ENCODE measurements at places on chromosomes 5 and 9. TPM values are rescaled to one million over a fixed set of nuclear protein-coding genes. Genes with fewer than 3 reads are reported as not detected.

IFNA2 gene
- not detected for total RNA-seq

CD274 gene
- total RNA-seq, result 3.0 TPM

SCGB3A1 gene
- not detected for total RNA-seq

GLDC gene
- 1.8 TPM for total RNA-seq

ADCY2 gene
- total RNA-seq, result not detected

TEK gene
- total RNA-seq, result 2.3 TPM

TAF11L8 gene
- total RNA-seq, result not detected

THBS4 gene
- total RNA-seq, result 0.18 TPM

CD72 gene
- 0.35 TPM for total RNA-seq

C9orf153 gene
- total RNA-seq, result not detected

HEMGN gene
- total RNA-seq, result not detected

ADGRV1 gene
- total RNA-seq, result not detected

IL4 gene
- total RNA-seq, result not detected

DCTN4 gene
- total RNA-seq, result 55.1 TPM

HOMER1 gene
- total RNA-seq, result 2.9 TPM

BDP1 gene
- total RNA-seq, result 11.2 TPM

OR1N2 gene
- total RNA-seq, result not detected

GRM6 gene
- total RNA-seq, result not detected

ANKDD1B gene
- not detected for total RNA-seq

PCDHB12 gene
- not detected for total RNA-seq

RNF180 gene
- total RNA-seq, result under 0.01 TPM

ALDH1A1 gene
- 736 TPM for total RNA-seq

SPATA31E1 gene
- total RNA-seq, result under 0.01 TPM

LCN9 gene
- not detected for total RNA-seq

SHOC1 gene
- total RNA-seq, result under 0.01 TPM

TUSC1 gene
- total RNA-seq, result 6.9 TPM

PCDHGA9 gene
- 0.86 TPM for total RNA-seq

PLPPR1 gene
- total RNA-seq, result not detected

PHF2 gene
- 7.8 TPM for total RNA-seq

PDE6A gene
- not detected for total RNA-seq

ZNF879 gene
- total RNA-seq, result 1.9 TPM

TMEM232 gene
- total RNA-seq, result 1.2 TPM

CCL28 gene
- total RNA-seq, result 0.86 TPM

SYNPO gene
- total RNA-seq, result 4.6 TPM

PCDHGA5 gene
- total RNA-seq, result 0.29 TPM

TRAF1 gene
- total RNA-seq, result 3.9 TPM

SLU7 gene
- total RNA-seq, result 36.9 TPM

TNFSF8 gene
- total RNA-seq, result not detected

PDE8B gene
- not detected for total RNA-seq

SPINK6 gene
- 1.1 TPM for total RNA-seq

PRRX2 gene
- not detected for total RNA-seq

TCOF1 gene
- 37.8 TPM for total RNA-seq

HRH2 gene
- total RNA-seq, result not detected

PCDHGB2 gene
- total RNA-seq, result 0.53 TPM

QRFP gene
- total RNA-seq, result not detected

EPB41L4A gene
- total RNA-seq, result not detected

FAM153A gene
- total RNA-seq, result not detected

CTXN3 gene
- not detected for total RNA-seq

PCDHB2 gene
- total RNA-seq, result 0.29 TPM

GPR151 gene
- total RNA-seq, result not detected

Measured in myometrial cell (primary cell).